ENCODE measurements at places on chromosomes 2 and 18.

- DNase-seq = peak; percentile 0
These were observed 46.9 kb downstream of the LNPK start for GRCh38 chr2:175955136-175955535.

DNA sequence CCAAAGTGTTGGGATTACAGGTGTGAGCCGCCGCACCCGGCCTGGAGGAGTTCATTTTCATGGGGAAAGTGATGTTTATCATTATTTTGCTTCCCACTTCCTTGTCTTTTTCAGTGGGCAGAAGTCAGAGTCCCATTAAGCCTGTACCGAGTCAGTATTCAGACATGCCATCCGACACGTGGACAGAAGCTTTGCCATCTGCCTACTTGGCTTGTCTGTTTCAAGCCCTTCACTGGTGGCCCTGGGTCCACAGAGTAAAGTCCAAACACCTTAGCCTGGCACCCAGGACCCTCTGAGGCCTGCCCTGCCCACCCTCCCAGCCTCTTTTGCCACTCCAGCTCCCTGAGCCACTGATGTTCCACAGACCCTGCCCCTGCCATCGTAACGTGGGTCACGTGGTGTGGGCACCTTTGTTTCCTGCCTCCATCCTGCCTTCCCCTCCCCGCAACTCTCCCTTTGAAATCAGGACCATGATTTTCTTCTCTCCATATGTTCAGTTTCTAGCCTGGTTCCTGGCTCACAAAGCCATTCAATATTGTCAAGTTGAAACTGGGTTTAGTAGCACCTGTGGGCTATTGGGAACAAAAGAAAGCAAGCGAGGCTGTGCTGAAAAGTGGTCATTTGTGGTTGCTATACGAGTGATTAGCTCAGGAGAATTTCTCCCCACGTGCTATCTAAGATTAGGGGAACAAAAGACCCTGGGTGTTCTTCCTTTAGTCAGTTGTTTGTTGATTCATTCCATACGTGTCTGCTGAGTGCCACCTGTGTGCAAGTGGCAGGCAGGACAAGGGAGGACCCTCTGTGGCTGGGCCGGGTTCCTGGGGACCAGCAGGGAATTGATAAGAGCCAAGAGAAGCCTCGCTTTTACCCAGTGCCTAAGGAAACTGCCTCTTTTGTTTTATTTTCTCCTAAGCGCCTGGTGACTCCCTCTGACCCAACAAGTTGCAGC is 5.1 kb upstream of the ODC1 start:
- peak; percentile 35 for DNase-seq

- no peak for DNase-seq
These were observed 35.3 kb downstream of the SPRED2 start for GRCh38 chr2:65397122-65397521.

GRCh38 chr2:42290005-42290404 is 71.0 kb downstream of the COX7A2L start:
- DNase-seq = no peak

GRCh38 chr2:64479259-64480117 is 25.5 kb downstream of the LGALSL start:
- DNase-seq = no peak

- DNase-seq = no peak
These were observed 36.9 kb downstream of the MBP start for GRCh38 chr18:77095391-77096371.

GRCh38 chr2:135744760-135745314 is 3.2 kb downstream of the UBXN4 start:
- peak; percentile 60 for DNase-seq

DNA sequence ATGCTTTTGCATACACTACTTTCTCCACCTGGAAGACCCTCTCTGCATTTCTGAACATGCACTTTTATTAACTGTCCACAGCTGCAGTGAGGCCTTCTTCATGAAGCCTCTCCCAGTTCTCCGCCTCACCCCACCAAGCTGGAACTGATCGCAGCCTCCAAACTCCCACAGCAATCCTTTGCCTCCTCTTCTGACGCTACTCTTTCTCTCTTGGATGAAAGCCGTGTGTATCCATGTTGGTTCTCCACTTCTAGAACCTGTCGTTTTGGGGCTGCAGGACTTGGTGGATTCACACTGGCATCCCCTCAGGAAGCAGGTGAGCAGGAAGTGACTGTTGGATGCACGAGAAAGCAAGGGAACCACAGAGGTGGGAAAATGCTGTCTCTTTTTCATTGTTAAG is 288.6 kb downstream of the MYCN start:
- no peak for DNase-seq

- no peak for DNase-seq
These were observed 44.9 kb downstream of the DYSF start for GRCh38 chr2:71498261-71498701.

- DNase-seq = no peak
These were observed 28.2 kb upstream of the MCM6 start for GRCh38 chr2:135904341-135904989.

DNA sequence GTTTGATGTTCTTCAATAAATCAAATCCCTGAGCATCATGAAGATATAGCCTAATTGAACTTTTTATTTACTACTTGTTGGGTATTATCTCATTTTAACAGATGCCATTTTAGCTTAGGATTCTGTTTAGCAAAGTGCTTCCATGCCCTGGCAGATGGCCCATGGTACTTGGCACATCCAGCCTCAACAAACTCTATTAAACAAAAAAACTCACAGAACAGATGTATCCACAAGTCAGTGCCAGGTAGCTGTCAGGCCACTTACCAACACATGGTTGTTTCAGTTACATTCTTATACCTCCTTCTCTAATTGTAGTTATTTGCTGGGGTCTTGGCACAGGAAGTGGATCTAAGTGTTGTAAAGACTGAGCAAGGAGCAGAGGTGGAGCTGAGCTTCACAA is 29.6 kb downstream of the GAD1 start:
- DNase-seq = no peak

DNA sequence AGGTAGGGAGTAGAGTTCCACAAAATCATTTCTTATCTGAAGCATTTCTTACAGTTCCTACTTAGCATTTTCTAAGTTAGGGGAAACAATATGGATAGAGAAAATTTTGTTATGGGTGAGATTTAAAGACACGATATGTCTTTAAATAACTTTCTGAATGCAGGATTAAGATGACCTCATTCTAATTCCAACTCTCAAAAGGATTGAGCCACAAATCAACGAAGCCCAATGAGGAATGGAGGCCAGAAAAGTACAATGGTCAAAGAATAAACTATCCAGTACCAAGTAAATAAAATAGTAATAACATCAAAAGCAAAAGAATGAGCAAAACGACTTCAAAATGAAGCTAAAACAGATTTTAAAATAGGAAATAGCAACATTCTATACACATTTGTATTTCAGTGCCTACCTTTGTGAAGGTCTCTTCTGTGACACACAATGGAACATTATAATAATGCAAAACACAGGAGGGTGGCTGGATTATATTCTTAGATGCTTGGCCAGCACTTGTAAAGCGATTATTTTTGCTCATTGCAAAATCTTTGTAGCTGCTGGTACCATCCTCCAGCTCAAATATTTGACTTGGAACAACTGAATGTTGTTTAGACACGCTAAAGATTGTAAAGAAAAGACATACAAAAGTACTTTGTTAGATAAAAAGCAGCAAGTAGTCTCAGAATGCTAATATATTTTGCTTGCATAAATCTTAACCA is 33.8 kb downstream of the HNRNPLL start:
- DNase-seq = no peak

DNA sequence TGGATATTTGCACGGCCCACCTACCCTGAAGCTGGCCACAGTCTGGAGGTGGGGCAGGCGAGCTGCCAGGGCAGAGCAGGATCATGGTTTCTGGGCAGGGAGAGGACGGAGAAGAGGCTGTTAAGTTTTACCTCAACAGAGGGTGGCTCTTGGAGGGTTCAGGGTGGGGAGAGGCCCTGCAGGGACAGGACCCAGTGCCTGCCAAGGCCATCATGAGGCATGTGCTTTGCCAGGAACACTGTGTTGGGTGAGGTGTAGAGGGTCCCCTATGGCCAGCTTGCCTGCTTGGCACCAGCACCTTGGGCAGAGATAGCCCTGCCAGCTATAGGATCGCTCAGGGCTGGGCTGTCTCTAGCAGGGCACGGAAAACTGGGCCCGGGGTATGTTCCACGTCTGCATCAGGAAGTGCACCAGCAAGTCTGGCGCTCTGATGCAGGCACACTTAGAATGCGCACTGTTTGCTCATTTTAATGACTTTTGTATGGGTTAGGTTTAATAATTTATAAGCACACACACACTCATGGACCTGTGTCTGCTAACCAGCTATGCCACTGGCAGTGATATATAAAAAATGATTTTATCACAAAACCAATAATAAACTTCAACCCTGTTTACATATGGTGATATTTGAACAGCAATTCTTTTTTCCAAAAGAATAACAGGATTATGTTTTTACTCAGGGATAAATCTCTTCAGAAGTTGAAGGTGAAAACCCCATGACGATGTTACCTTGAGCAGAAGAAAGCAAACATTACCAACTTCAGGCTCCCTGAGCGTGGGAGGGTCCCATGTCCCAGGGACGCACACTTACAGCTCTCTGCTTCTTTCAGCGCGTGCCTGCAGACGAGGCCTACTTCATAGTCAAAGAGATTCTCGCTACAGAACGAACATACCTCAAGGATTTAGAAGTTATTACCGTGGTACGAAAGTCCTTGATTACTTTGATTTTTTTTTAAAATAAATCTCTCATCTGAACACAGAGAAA is 46.4 kb downstream of the STK25 start:
- no peak for DNase-seq

DNA sequence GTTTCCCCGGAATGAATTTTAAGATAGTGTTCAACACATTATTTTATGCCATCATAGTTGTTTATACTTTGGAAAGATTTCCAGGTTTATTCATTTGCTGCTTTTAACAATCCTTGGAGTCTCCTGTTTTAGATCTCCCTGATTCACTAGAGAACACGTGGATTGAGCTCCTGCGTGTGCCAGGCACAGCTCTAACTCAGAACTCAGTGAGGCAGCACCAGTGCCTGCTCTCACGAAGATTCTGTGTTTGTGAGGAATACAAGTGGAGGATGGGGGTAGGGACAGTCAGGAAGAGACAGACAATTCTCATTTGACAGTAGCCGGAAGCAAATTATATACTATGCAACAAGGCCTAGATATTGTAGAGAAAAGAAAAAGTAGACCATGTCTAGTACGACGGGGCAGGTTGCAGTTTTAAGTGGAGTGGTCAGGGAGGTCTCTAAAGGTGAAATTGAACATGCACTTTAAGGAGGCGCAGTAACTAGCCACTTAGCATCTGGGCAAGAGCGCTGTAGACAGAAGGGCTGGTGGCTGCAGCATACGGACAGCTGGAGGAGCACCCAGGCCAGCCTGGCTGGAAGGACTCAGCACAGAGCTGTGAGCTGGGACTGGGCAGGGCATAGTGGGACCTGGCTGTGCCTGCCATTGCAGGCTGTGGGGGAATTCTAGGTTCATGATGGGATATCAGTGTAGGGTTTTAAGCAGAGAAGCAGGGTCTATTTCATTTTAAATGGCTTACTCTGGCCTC is 24.3 kb downstream of the RNF144A start:
- DNase-seq = no peak
